ENCODE measurements at places on chromosomes 7 and 10.

GRCh38 chr7:144027070-144027469, 21.7 kb upstream of the OR2A5 start:
- no peak for DNase-seq

GRCh38 chr10:59435707-59436106, 73.4 kb upstream of the FAM13C start:
- DNase-seq: no peak

DNA sequence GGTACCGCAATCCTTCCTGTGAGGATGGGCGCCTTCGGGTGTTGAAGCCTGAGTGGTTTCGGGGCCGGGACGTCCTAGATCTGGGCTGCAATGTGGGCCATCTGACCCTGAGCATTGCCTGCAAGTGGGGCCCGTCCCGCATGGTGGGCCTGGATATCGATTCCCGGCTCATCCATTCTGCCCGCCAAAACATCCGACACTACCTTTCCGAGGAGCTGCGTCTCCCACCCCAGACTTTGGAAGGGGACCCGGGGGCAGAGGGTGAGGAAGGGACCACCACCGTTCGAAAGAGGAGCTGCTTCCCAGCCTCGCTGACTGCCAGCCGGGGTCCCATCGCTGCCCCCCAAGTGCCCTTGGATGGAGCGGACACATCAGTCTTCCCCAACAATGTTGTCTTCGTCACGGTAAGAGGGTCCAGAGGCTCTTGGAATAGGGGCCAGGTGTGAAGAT, 1.7 kb downstream of the MEPCE start:
- DNase-seq: no peak

- DNase-seq: no peak
Observed at GRCh38 chr10:124221356-124222317, 128.2 kb upstream of the CHST15 start.

DNA sequence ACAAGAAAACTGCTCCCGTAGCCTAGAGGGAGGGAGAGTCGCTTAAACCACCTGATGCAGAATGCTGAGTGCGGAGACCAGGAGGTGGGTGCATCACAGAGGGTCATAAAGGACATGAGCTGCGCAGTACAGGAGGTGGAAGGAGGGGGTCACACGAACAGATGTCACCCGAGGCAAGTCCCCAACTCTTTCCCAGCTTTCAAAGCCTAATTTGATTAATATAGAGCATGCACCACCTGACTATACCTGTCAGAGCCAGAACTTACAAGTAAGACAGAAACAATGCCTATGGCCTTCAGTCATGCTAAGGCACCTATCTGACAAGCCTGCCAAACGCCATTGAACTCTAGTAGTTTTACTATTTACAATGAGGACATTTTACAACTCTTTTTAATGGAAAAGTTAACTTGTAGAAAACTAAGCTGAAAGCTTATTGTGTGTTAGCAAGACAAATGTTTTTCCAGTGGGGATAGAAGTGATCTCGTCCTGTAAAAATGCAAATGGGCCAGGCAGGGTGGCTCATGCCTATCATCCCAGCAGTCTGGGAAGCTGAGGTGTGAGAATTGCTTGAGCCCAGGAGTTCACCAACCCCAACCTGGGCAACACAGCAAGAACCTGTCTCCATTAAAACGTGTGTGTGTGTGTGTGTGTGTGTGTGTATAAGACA, 1.1 kb upstream of the VOPP1 start:
- no peak for DNase-seq

- DNase-seq: no peak
Observed at GRCh38 chr10:31520986-31521831, 202.2 kb downstream of the ZEB1 start.

GRCh38 chr7:47092336-47092735, 489.6 kb downstream of the TNS3 start:
- DNase-seq: no peak

DNA sequence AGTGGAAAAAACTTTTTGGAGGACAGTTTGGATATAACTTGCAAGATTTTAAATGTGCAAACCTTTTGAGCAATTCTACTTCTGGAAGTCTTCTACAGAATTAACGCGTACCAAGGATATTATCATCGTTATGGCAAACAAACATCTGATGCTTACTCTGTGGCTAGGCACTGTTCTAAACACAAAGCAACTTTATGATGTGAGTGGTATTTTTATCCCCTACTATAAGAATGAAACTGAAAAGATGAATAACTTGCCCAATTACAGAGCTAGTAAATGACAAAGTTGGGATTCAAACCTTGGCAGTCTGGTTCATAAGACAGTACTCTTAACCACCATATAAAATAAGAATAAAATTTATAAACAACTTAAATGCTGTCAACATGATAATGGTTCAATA, 15.8 kb downstream of the ASZ1 start:
- no peak for DNase-seq

DNA sequence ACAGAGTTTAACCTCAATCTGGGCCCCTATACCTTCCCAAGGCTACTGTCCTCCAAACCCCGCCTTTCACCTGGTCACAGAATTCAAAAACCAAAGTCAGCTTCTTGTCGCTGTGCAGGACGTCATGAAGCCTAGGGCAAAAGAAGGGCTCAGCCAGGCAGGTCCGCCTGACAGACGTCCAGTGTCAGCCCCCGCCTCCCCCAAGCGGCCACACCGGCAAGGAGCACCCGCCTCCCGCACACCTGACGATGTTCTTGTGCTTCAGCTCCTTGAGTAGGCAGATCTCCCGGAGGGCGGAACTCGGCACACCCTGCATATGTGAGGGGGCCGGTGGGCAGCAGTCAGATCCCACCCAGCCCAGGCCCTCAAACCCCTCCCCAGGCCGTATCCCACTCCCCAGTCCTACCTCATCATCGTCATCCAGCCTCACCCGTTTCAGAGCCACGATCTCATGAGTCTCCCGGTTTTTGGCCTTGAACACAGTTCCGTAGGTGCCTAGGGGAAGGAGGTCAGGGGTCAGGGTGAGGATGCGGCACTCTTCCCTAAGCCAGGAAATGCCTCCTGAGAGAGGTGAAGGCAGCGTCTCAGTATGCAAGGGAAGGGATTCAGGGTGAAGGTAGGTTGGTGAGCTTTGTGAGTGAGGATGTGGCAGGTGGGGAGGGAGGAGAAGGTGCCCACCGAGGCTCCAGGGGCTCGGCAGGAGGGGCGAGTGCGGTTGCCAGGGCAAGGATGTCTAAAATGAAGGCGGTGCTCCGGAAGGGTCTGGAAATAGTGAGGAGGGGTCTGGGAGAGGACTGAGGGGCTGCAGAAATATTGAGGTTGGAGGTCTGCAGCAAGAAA, 811 bp downstream of the CDK5 start:
- no peak for DNase-seq

- DNase-seq: no peak
Observed at GRCh38 chr7:79774150-79774549, 320.7 kb upstream of the MAGI2 start.

DNA sequence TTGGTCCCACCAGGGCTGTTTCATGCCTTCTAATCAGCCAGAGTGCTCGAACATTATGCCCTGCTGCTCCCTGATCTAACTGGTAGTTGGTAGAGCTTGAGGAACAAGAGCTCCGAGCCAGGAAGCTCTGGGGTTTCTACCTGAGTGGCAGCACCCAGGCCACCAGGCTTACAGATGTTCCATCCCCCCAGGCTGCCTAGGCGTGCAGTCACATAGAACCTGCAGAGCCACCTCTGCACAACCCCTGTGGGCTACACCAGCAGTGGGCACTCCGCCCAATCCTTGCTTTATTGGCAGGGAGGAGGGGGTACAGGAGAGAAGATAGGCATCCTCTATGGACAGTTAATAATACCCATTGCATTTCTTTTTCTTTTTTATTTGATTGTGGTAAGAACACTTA, 21.8 kb downstream of the MAP3K8 start:
- DNase-seq: no peak

DNA sequence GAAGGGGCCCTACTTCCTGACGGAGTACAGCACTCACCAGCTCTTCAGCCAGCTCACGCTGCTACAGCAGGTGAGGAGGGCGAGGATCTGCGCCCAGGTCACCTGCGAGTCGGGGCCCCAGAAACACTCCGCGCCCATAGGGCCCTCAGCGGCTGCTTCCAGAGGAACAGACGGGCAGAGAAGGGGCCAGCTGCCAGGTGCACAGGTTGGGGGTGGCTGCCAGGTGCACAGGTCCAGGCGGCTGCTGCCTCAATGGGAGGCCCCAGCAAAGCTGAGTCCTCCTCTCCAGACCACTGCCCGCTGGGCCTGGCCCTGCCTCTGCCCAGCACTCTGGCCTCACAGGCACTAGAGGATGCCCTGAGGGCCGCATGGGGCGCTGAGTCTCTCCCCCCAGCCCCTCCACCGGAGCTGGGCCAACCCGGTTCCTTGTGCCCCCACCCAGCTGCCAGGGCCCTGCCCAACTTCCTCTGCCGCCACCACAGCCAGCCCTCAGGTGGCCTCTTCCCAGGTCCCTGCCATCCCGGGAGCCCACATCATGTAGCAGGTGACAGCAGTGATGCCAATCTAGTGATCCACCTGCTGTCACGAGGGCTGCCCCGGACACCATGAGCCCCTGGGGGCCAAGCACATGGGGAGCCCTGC, 17.0 kb upstream of the UTF1 start:
- no peak for DNase-seq

DNA sequence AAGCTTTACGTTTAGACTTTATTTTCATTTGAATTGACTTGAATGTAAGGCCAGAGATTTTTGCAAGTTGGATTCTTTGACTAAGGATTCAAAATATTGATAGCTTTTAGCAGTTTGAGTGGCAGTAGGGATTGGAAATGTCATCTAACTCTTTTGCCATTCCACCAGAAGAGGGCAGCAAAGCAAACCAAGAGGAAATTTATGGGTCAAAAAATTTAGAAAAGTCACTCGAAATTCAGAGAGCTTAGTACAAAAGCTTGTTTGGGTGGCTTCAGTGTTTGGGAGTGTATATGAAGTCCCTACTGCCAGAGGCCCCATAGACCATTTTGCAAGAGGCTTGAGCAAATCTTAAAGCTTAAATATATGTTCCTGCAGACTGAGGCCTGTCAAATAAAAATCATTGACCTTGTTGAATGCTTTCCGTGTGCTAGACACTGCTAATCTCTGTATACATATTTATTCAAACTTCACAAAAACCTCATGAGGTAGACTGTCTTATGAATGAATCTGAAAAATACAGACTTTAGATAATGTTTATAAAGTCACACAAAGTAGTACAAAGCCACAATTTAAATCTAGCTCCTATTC, 44.6 kb upstream of the RSBN1L start:
- DNase-seq: peak; percentile 21

GRCh38 chr7:49763791-49764190, 9.6 kb upstream of the VWC2 start:
- no peak for DNase-seq

DNA sequence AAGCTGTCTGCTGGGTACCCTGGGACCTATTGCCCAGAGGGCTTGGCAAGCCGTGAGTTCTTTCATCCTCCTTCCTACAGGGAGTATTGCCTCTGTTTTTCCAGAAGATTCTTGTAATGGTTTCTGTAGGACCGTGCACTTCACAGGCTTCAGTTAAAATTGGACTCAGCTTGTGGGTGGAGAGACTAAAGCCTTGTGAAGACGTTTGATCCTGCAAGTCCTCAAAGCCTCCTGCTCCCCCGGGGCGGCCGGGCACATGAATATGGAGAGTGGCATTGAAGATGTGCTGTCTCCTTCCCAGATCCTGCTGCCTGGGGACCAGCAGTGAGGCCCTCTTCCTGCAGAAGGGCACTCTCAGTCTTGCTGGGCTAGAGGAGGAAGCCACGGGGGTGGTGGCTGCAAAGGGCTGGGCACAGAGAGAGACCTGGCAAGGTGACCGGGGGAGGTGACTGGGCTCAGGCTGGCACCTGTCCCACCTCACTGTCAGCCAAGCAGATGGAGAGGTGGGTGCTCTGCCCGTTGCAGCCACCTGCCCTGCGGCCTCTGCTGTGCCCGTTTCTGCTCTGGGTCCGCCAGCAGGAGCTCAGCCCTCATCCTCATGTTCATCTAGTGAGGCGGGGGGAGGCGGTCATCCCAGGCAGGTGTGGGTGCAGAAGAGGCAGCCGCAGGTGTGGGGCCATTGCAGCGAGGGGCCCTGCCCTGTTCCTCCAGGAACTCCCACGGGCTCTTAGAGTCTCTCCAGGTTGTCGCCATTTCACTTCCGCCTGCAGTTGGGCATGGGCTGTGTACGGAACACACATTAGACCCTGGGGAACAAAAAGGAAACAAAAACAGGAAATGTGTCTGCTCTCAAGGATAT, 55.7 kb downstream of the TMEM209 start:
- DNase-seq: no peak

DNA sequence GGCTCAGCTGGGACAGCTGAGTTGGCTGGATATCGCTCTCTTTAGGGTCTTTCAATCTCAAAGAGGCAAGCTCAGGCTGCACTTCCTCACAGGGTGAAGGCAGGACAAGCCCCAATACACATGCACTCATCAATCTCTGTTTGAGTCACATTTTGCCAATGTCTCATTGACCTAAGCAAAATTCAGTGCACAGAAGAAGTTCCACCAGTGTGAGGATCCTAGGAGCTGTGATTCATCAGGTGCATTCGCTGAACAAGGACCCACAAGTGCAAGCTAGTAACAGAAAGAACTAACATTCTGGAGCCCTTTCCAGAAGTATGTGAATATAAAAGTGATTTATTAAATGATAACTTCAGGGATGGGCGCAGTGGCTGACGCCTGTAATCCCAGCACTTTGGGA, 477.2 kb downstream of the GPAM start:
- DNase-seq: no peak

DNA sequence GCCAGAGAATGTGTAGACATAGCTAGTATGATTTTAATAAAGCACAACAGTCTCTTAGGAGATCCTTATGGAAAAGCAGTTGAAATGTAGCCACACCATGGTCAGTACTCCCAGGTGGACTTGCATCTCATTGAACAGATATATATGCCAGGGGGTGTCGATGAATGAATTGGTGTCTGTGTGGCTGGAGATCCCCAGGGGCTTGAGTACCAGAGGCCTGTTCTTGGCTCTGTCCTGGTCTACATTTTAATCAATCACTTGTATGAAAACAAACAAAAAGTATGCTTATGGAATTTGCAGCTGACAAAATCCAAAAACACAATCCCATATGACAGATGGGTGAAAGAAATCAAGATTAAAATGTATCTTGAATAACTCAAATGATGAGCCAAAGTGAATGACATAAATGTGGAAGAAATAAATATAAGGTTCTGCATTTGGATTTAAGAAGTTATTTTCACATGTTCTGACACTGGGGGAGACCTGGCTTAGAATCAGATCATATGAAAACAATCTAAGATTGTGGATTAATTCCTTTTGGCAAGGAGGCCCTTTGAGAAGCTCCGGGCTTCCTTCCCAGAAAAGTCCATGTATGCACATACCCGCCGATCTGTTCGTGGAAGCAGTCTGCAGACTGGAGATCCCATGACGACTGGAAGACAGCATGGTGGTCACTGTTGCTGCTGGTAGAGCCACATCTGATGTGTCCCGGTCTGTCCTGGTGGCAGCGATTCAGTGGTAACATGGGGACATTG, 15.6 kb downstream of the CLEC2L start:
- no peak for DNase-seq

- DNase-seq: no peak
Observed at GRCh38 chr7:108093341-108093740, 36.8 kb downstream of the LAMB4 start.

GRCh38 chr7:131265227-131265626, 62.4 kb upstream of the MKLN1 start:
- DNase-seq: no peak

- DNase-seq: no peak
Observed at GRCh38 chr10:51231754-51232153, 157.5 kb downstream of the PRKG1 start.

GRCh38 chr7:123431075-123431614, 103.2 kb downstream of the IQUB start:
- DNase-seq: no peak
